ENCODE measurements at places on chromosomes 3 and 15. TPM values are rescaled to one million over a fixed set of nuclear protein-coding genes. Genes with fewer than 3 reads are reported as not detected.
A peak's percentile ranks its signal among the peaks of the same experiment; 100 is the strongest.

DNA sequence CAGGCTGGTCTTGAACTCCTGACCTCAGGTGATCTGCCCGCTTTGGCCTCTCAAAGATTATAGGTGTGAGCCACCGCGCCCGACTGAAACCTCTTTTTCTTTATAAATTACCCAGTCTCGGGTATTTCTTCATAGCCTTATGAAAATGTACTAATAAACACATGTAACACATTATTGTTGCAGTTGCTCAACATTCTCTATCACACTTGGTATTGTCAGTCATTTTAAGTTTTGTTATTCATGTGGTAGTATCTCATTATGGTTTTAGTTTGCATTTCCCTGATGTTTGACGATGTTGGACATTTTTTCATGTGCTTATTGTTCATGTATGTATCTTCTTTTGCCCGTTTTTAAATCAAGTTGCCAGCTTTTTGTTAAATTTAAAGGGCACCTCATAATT lies 109.7 kb downstream of the TCF12 start:
- no peak overlapping the region for H3K27ac ChIP-seq
- DNase-seq = no peak
- no peak overlapping the region for H3K4me3 ChIP-seq
- peaks cover 15% of the 10 kb centered on the region for H3K4me1 ChIP-seq

GRCh38 chr15:79467865-79468586 lies 35.9 kb downstream of the MINAR1 start:
- no peak overlapping the region for H3K4me3 ChIP-seq
- H3K36me3 ChIP-seq = no peaks in the 10 kb centered on the region

NBEAL2 gene
- 212 TPM for total RNA-seq

- H3K27me3 ChIP-seq = no peaks in the 10 kb centered on the region
- H3K4me3 ChIP-seq = peak within 1 kb of the TSS; percentile 91
- peak within 1 kb of the TSS; percentile 94 for H3K27ac ChIP-seq
- peaks cover 25% of the 10 kb centered on the region for H3K36me3 ChIP-seq
- peaks cover 44% of the 10 kb centered on the region for H3K4me1 ChIP-seq
Measured at GRCh38 chr3:183555541-183556081, at the start of gene KLHL6. KLHL6 (minus strand) TSS chr3:183555706; CDS start chr3:183555653, 53 bp downstream.

GABRA5 gene
- total RNA-seq = not detected

- H3K27ac ChIP-seq = no peak overlapping the region
- no peaks in the 10 kb centered on the region for H3K4me1 ChIP-seq
- no peaks in the 10 kb centered on the region for H3K27me3 ChIP-seq
- DNase-seq = no peak
- H3K36me3 ChIP-seq = no peaks in the 10 kb centered on the region
Measured at GRCh38 chr3:26515351-26515750, 107.2 kb upstream of the LRRC3B start.

- peaks cover 33% of the 10 kb centered on the region for H3K4me1 ChIP-seq
- DNase-seq = no peak
- H3K36me3 ChIP-seq = peaks cover 55% of the 10 kb centered on the region
- no peak overlapping the region for H3K4me3 ChIP-seq
- H3K27me3 ChIP-seq = no peaks in the 10 kb centered on the region
- H3K27ac ChIP-seq = no peak overlapping the region
Measured at GRCh38 chr3:71684757-71685386, 40.3 kb downstream of the EIF4E3 start.

Measured in activated CD8-positive, alpha-beta T cell treated with anti-CD3 and anti-CD28 coated beads, Interleukin-2, amount 10 ng/mL, durations not matched to agents 7 days and 5 days (primary cell).